ENCODE measurements at places on chromosomes 16 and 17.

GRCh38 chr17:19579867-19580565, 46.4 kb downstream of the SLC47A1 start:
- DNase-seq, result no peak

DNA sequence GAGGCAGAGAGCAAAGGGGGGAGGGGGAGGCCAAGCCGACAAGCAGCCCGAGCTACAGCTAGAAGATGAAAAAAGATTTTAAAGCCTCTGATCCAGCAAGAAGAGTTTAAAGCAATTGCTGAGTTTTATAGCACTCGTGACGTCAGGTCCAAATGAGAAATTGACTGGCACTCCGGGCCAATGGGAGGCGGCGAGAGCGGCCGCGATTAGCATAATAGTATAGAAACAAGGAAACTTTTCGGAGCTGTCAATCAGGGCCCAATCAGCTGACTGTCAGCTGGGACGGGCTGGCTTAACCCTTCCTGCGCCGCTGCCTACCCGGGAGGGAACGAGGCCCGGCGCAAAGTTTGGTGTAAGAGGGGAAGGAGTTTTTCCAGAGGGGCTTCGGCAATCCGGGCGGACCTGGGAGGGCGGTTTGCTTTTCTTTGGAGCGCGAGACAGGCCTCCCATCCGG, at the start of gene MAF:
TSS of gene MAF (minus strand) at position 100 of the 454 bp plus-strand sequence. CDS start 835 bp downstream, outside the sequence.
- DNase-seq, result peak; percentile 62

GRCh38 chr17:82767041-82767754, 15.3 kb downstream of the TBCD start:
- DNase-seq, result no peak

DNA sequence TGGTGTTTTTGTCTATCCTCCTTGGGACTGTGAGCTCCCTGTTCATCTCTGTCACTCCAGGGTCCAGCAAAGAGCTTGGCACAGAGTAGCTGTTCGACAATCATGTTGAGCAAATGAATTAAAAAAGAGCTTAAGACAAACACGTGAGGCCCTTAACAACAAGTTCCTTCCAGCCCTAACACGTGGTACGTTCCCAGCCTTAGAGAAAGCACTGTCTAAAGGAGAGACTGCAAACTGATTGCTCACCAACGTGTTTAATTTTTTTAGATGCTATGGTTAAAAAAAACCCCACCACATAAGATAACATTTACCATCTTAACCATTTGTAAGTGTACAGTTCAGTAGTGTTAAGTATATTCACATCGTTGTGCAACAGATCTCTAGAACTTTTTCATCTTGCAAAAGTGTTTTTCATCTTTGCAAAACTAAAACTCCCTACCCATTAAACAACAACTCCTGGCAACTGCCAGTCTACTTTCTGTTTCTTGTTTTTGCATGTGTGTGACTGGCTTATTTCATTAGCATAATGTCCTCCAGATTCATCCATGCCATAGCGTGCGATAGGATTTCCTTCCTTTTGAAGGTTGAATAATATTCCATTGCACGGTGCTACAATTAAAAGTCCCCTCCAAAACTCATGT, 28.2 kb downstream of the LAT start:
- DNase-seq, result no peak

DNA sequence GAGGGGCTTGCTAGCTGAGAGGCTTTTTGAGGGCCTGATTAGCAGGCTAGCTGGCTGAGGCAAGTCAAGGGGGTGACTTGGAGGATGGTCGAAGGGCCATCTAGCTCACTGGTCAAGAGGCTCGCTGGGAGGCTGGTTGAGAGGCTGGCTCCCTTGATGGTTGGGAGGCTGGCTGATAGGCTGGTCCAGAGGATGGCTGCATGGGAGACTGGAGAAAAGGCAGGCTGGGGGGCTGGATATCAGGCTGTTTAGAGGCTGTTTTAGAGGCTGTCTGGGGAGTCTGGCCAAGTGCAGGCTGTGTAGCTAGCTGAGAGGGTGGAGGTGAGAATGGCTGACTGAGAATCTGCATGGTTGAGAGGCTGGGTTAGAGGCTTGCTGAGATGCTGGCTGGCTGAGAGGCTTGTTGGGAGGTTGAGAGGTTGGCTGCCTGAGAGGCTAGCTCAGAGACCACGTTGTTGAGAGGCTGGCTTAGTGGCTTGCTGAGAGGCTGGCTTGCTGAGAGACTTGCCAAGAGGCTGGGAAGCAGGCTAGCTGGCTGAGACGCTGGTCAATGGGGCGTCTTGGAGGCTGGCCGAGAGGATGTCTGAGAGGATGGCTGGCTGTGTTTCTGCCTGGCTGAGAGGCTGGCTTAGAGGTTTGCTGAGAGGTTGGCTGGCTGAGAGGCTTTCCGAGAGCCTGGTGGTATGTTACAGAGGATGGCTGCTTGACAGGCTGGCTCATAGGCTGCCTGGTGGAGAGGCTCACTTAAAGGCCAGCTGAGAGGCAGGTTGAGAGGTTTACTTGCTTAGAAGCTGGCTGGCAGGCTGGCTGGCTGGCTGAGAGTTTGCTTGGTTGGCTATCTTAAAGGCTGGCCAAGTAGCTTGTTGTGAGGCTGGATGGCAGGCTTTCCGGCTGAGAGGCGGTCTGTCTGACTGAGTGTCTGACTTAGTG, 36.6 kb upstream of the ACSM2B start:
- DNase-seq, result peak; percentile 60

DNA sequence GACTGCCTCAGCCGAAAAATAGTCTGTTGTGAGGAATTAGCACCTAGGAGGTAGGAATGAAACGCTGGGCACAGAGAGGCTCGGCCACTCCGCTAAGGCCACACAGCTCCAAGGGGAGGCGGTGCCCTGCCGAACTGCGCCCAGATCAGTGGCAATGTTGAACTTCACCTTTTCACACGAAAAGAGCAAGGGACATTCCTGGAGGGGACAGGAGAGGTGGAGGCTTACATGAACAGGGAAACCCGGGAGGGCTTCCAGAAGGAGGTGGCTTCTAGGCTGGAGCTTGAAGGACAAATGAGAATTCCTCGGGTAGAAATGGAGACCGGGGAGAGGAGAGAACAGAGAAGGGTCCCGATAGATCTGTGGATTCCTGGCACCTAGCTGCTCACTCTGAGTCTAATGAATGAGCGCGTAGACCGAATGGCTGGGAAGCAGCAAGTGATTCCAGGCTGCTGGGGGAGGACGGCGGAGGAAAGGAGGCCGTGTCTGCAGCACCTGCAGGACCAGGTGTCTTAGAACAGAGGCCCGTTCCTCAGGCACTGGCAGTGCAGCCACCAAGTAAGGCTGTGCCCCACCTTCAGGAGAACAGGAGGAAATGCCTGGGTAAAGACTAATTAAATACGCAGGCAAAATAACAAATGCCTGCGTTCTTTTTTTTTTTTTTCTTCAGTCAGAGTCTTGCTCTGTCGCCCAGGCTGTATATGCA, 722 bp upstream of the SLC38A10 start:
- peak; percentile 11 for DNase-seq

GRCh38 chr16:83842291-83842690, 34.5 kb downstream of the HSBP1 start:
- DNase-seq, result no peak

DNA sequence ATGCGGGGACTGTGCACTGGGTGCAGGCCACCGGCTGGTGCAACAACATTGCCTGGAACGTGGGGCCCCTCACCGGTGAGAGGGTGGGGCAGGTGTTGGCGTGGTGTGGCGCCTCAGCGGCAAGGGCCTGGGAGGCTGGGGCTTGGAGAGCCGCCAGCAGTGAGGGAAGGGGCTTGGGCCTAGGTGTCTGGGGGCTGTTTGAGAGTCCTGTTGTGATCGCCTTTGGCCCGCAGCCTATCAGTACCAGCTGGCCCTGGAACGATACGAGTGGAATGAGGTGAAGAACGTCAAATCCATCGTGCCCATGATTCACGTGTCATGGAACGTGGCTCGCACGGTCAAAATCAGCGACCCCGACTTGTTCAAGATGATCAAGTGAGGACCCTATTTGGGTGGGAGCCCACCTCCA, 2.6 kb upstream of the TMEM88 start:
- DNase-seq, result no peak

DNA sequence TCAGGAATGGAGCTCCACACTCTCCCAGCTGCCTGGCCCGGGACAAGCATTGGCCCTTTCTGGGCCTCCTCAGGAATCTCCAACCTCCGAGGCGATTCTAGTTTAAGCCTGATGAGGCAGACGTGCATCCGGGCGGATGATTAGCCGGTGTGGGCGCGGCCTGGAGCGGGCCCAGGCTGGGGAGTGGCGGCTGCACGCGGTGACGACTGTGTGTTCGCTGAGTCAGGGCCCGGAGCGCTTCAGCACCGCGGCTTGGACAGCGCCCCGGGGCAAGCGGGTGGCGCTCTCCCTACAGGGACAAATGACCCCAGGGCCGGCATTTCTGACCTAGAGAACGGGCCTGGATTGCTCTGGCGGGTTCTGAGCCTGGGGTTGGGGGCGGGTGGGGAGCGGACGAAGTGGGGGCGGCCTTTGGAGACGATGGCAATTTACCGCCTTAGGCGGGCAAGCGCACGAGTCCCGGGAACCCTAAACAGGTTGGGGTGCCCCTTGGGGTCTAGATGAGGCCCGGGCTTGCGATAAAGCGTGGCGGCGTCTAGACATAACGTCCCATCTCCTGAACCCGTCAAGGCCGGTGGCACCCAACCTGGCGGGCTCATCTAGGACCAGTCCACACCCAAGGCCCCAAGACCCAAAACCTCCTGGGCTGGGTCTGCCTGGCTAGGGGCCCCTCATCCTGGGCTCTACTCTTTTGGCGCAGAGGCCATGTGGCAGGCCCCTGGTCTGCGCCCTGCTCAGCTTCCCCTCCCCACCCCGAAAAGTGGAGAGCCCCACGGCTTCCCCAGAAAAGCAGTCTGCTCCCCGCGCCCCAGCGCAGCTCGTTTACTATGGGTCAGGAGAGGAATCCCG, 22.3 kb upstream of the ZNHIT3 start:
- no peak for DNase-seq
